ENCODE measurements at places on chromosomes 2 and 18. TPM values are rescaled to one million over a fixed set of nuclear protein-coding genes. Genes with fewer than 3 reads are reported as not detected.

PLB1 gene
- not detected for polyA plus RNA-seq

KRTCAP3 gene
- polyA plus RNA-seq, result 3.9 TPM

GRCh38 chr2:149483004-149483605 lies 104.5 kb downstream of the MMADHC start:
- no peak for DNase-seq

- DNase-seq, result peak; percentile 56
Measured at GRCh38 chr2:27262379-27263286, at the start of gene SLC30A3. Gene SLC30A3 (minus strand): TSS chr2:27263047. CDS start chr2:27262906, 141 bp downstream.

RNF125 gene
- polyA plus RNA-seq, result 49.1 TPM

DNA sequence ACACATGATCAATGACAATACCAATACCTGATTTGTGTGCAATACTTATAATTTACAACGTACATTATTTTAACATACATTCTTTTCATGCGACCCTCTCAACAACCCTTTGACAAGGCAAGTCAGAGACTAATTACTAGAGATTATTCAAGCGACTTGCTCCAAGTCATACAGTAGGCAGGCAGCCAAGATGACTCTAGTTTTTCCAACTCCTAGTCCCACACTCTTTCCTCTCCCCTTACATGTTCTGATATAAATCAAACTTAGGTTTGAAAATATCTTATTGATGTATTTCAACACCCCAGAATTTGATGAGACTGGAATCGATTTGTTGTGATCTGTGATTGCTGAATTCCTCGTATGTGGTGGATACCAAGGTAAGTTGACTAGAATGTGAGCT lies 8.0 kb upstream of the CYP27C1 start:
- DNase-seq, result no peak

DNA sequence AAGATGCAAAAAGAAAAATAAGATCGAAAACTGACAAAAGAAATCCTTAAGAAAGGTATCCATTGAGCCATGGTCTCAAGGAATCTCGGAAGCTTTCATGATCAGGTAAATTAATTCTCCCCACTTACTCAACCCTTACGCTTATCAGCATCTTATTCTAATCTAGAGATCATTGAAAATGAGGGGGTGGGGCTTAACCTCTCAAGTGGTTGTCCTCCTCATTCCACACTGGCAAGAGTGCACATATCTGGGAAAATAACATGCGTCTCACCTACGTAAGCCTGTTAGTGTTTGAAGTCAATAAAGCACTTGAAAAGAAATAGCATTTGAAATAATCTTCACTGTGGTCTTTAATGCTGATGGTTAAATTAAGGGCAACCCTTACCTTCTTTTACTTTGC lies 82.5 kb upstream of the NEUROD1 start:
- DNase-seq, result no peak

SERPINB13 gene
- not detected for polyA plus RNA-seq

ARHGAP15 gene
- 299 TPM for polyA plus RNA-seq

LHCGR gene
- not detected for polyA plus RNA-seq

DNA sequence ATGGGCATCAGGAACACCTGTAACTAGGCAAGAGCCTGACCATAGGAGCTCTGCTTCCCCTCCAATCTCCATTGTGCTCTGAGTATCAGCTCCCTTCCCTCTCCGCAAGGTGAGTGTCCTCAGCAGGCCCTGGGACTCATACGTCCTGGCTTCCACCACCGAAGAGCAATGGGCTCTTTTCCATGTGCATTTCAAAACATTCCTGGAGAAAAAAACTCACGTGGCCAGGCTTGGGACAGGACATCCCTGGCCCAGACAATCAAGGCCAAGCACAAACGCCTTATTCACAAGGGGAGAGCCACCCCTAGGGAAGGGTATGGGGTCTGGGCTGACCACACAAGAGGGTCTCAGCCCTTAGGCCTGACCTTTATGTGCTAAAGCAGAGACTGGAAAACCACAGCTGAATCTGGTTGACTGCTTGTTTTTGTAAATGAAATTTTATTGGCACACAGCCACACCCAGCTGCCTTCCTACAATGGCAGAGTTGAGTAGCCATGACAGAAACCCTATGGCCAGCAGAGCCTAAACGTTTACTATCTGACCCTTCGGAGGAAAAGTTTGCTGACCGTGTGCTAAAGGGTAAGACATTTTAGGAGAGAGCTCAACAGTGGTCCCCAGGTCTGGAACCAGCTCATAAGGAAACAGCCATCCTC lies 175.7 kb upstream of the ARL4C start:
- DNase-seq, result no peak

DAPL1 gene
- polyA plus RNA-seq, result not detected

DNA sequence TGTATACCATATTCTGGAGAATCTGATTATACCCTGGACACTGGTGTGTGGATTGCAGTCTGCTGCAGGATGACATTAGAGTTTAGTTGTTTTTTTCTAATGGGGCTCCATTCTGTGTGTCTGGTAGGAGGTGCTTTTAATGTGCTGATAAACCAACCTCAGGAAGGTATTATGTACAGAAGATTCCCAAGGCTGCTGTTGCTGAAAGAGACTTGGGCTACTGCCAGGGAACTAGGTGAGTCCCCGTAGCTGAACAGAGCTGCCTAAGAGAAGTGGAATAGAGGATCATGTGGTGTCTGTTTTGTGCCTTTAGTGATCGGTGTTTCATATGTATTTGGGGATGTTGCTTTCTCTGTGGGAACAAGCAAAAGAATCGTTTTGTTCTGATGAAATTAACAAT lies 16.5 kb downstream of the SPATA3 start:
- no peak for DNase-seq

DNA sequence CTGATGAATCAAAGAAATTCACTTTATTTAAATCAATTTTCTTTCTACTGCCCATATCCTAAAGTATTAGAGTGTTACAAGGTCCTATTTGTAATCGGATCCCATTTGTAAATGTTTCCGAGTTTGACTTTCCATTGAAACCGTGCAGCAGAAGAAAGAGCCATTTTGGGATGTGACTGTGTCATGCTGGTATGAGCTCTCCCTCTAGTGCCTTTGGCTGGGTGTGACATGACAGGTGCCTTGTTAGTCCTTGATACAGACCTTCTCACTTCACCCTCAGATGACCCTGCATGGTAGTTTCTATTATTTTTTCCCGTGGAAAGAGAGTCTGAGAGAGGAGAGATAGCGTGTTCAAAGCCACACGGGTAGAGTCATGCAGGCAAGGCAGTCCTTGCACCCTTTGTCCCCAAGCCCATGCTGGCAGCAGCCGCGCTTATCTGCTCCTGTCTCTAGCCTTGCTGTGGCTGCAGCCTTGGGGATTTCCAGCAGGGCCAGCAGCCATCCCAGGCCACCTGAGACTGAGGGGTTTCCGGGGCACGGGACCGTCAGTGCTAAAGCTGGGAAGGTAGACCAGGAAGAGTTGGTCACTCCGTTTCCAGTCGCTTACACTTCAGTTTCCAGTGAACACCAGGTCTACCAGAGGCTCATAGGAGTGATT lies 21.4 kb downstream of the CHMP1B start:
- DNase-seq, result no peak

IL1R2 gene
- polyA plus RNA-seq, result not detected

FAM237A gene
- not detected for polyA plus RNA-seq

- no peak for DNase-seq
Measured at GRCh38 chr2:196459539-196459938, 180.0 kb upstream of the CCDC150 start.

GRCh38 chr2:157899125-157899839 lies 23.2 kb upstream of the ACVR1 start:
- no peak for DNase-seq

CHRNG gene
- not detected for polyA plus RNA-seq

PROM2 gene
- polyA plus RNA-seq, result not detected

DNA sequence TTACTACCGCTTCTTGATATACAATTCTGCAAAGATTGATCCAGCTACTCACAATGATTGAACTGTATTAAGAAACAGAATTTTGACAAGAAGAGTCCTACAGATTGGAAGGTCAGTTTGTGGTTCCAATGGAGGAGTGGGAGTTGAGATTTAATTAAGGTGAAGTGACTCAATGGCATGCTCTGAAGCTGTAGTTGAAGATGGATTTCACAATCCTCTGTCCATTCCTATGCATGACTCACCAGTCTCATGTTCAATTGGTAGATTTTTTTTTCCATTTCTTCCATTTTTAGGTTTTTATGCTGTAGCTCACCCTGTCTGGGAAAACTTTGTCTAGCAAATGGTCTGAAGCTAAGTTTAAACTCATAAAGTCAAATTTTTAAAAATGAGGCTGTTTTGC lies 83.3 kb downstream of the DPP4 start:
- no peak for DNase-seq

DNA sequence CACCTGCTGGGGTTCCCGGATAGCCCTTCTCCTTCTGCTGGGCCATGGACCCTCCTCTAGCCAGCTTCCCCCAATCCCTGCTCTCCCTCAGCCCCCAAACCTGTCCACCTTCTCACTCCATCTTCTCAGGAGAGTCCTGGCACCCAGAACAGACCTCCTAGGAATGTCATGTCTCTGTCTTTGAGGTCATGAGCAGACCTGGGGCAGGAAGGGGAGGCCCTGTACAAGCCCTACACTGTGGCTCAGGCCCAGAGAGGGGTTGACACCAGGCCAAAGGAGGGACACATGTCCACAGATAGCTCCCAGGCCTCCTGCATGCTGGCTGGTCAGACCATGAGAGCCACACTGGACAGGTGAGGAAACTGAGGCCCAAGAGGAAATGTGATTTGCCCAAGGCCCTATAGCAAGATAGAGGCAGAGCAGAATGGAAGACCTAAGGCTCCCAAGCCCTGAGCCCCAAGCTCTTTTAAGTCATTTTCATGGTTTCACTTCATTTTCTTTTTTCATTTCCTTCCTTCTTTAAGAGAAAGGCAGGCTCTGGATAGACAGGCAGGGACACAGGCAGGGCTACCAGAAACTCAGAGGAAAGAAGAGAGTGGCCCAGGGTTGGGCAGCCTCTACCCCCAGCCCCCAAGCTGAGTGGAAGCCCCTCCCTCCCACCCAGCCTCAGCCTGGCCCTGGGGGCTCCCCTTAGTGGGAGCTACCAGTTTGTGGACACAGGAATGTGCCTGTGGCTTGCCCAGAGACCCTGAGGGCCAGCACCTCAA lies 159.7 kb downstream of the SMAD7 start:
- no peak for DNase-seq

DNA sequence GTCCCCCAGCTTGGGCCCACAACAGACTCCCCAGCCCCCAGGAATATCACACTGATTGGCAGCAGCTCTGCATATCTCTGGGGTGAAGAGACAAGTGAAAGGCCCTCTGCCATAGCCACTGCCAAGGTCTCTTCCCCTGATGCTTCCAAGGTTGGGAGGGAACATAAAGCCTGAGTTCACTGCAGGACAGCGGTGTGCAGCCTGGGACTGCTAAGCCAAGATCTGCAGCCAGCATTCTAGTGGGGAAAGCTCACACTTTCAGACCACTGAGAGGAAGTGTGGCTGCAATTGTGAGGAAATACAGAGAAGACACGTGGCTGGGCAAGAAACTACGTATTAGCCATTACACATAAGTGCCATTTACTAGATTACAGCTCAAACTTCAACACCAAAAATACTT lies 100.7 kb downstream of the MAIP1 start:
- DNase-seq, result no peak

GATA6 gene
- 0.03 TPM for polyA plus RNA-seq

DNA sequence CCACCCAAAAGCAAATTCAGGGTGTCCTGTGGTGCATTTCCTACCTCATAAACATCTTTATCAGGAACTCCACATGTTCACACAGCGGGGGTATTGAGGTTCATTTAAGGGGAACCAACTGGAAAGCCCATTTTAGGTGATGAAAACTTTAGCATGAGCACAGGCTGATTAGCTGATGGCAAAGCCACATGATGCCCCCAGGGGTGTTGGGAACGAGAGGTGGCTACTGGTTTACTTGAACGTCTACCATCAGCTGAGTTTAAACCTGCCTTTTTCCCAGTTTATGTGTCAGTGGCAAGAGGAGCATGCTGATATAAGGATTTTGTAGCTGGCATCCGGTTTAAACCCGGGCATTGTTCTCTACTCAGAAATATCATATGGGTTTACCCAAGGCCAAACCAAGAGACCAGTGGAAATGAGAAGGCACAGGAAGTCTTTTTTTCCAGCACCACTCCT lies 54.5 kb upstream of the UPP2 start:
- DNase-seq, result no peak

DNA sequence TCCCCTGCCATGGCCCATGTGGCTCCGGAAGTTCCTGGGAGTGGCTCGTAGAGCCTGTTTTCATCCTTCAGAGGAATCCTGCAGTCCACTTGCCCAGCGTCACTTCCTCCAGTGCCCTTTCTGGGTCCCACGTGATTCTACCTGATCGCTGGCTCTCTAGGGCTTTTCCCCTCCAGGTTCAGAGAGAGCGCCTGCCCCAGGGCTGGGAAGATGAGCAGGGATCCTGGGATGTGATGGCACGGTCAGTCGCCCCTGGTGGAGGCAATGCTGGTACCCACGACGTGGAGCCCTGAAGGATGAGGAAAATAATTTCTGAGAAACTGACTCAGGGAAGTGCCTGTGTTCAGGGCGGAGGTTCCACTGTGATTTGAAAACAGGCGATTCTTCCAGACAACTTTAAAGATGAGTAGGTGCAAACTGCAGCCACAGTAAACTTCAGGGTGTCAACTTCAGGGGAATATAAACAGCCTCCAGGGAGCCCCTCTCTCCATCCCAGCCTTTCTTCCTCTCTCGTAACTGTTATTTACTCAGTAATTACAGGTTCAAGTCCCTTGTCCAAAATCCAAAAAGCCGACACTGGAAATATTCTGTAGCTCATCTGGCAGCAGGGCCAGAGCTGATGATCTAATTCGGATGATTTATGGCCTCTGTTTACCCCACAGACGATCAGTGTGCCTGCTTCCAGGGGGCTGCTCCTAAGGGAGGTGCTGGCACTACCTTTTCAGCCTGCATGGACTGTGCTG lies 105.9 kb downstream of the AGAP1 start:
- no peak for DNase-seq

DNA sequence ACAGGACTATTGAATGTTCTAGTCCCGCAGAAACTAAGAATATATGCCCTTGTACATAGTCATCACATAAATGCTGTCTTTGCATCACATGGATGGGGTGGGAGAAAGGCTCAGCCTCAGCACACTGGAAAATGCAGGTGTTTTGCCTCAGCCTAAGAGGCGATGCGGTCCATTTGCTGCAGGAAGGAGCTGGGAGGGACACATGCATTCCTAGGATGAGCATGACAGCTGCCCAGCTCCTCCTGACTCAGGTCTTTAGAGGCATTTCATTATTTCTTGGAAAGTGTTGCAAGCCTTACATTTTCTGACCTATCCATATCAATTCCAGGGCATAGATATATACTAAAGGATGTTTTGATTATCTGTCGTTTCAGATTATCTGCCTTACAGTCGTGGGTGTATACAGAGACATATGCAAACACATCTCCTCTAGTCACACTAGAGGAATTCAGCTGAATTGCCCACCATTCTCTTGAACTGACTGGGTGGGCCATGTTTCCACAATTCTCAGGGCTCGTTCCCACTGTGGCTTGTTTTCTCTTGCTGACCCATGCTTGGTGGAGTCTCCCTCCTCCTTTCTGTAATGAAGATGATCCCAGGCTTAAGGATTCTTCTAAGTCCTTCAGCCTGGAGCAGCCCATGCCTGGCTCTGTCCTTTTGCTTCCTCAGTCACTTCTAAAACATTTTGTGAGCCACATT lies 156.9 kb downstream of the SETBP1 start:
- DNase-seq, result no peak

DNA sequence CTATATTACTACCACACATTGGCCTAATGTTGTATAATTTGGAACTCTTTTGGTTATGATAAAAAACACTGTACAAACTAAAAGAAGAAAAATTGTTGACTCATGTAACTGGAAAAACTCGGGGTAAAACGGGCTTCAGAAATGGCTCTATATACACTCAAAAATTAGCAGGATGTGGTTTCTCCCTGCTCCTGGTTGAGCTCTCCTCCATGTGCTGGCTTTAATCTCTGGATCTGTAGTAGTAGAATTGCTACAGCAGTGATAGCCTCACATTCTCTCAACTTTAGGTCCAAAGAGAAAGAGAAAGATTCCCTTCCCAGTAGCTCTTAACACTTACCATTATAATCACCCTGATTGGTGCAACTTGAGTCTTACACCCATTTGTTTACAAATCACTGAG lies 274.9 kb upstream of the GALNT5 start:
- no peak for DNase-seq
